Activated gamma-delta T cell (primary cell): ENCODE measurements at places on chromosomes 11 and 22.

- DNase-seq: no peak
Measured at GRCh38 chr11:34585735-34586487, 35.0 kb upstream of the EHF start.

DNA sequence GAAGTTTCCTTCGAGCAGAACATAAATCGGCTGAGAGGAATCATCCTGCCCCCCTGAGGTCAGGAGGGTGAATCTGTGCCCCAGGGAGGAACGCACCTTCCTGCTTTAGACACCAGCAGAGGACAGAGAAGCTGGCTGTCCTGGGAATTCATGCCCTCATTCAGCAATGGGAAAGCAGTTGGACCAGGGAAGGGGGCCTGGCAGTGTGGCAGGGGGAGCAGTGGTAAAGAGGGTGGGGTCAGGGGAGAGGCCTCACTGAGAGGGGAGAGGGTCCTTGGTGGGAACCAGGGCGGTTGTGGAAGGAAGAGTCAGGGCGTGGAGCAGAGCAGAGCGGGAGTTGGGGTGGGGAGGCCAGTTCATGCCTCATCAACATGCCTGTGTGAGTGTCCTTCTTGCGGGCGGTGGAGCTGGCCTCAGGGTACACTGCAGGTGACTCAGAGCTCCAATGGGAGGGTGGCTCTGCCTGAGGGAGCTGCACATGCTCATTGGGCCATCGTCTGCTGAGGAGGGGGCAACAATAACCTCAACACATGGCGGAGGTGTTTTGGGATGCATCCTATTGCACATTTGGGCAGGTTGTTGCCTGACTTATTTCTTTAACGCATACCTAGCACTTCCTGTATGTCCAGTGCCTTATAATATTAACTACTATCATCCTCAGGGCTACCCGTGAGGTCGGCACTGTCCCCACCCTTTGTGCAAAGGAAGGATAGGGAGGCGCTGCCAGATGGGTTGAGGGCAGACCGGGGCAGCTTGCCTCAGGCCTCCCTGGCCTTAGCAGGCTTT, 23.2 kb downstream of the MED15 start:
- no peak for DNase-seq

DNA sequence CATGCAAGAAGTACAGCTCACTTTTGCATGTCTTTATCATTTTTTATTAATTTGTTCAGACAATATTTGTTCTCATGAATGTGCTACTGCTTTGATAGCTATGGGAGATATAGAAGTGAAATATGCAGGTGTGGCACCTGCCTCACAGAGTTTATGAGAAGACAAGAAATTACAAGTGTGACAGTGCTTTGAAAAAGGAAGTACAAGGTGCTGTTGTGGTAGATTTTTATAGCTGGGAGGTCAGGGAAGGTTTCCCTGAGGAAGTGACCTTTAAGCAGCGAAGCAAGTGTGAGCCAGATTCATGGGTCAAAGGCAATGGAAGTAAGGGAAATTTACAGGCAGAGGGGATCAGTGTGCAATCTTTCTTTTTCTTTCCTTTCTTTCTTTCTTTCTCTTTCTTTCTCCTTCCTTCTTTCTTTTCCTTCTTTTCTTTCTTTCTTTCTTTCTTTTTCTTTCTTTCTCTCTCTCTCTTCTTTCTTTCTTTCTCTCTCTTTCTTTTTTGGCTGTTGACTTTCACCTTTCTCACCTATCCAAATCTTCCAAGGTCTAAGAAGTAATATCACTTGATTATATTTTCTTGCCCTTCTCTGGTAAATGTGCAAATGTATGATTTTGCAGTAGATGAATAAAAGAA, 6.4 kb upstream of the BMAL1 start:
- no peak for DNase-seq

DNA sequence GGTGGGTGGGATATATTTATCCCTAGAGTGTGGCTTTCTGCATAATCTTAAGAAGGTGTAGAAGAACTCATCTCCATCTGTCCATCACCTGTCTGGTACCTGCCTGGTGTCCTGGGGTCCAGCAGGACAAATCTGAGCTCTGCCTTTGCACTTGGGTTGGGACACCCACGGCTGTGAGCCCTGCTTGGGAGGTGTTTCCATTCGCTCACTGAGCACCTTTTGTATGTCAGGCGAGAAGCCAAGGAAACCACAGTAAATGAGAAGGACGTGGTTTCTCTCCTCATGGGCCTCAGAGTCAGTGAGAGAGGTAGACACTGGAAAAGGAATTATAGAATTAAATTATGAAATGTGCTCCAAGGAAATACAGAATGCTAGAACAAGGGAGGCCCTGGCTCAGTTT, 555.9 kb downstream of the MIAT start:
- no peak for DNase-seq

DNA sequence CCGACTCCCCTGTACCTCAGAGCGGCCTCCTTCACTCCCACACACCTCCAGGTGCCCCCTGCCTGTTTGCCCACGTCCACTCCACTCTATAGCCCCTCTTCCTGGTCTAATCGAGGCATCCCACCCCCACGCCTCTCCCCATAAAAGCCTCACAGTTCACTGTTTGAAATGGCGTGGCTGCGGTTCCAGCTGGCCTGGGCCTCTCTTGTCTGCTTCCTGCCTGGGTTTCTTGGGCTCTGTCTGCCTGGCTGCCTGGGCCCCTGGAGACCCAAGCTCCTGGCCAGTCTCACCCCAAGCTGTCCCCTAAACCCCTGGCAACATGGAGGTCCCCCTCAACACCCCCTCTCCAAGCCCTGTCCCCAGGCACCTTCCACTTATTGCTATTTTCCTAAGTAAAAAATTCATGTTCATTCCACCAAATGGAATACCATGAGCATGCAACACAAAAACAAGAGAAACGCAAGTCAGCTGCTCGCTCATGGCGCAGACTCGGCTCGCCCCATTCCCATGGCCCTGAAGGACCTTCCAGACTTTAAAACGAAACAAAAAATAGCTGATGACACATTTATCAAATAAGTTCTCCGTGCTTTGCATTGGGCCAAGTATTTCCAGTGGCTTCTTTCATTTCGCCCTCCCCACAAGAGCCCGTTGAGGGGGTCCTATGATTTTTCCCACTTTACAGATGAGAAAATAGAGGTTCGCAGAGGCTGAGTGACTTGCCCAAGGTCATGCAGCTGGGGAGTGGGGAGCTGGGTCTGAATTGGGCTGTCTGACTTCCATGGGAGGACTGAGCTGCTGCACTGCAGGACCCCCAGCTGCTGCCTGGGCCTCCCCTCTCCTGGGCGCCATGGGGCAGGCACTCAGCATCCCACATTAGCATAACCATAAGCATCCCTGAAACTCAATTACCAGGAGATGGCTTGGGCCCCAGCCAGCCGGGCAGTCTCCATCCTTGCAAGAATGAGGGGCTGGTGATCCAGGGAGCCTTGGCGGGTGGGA, 11.7 kb upstream of the FLRT1 start:
- DNase-seq: no peak

- no peak for DNase-seq
Measured at GRCh38 chr11:34641456-34641855, 20.6 kb downstream of the EHF start.

DNA sequence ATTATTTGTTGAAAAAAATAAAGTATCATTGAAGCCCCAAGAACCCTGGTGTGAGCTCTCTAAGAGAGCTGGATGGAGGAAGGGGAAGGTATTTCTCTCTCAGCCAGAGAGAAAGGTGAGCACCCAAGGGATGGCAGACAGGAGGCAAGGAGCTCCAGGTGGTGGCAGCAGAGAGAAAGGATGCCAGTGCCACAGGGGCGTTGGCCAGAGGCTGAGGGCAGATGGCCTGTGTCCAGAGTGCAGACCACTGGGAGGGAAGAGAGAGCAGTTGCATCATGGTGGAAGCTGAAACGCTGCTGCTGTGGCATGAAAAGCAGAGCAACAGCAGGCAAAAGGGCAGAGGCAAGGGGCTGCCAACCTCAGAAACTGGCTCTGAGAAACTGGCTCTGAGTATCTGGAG, 8.5 kb downstream of the SPON1 start:
- no peak for DNase-seq

DNA sequence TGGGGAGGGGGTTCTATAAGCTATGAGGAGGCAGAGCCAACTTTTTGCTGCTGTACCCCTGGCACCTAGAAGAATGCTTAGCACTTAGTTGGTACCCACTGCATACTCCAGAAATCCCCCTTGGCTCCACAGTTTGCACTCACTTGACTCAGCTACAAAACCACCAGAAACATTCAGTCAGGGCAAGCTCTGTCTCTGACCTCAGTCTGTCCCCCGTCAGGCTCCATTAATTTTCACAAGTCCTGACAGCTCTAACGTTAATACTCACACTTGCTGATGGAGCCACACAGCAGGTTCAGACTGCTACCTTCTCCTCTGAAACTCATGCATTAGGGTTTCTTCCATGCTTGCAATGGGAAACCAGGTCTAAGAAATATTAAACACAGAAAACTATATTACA, 81.7 kb downstream of the MPPED2 start:
- no peak for DNase-seq

DNA sequence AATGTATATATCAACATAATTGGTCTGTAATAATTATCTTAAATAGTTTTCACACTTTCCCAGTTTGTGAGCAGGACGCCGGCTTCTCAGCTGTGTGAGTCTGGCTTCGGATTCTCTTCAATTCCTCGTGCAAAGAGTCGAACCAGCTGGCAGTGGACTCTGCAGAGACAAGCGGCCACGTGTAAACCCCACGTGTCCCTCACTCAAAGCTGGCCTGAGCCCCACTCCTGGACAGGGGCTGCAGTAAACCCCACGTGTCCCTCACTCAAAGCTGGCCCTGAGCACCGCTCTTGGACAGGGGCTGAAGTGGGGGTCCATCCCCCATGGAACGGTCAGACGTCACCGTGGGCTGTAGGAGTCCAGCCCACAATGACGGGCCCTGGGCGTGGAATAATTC, 51.0 kb downstream of the CERK start:
- no peak for DNase-seq

GRCh38 chr22:35231585-35232084, 25.7 kb upstream of the HMGXB4 start:
- no peak for DNase-seq

DNA sequence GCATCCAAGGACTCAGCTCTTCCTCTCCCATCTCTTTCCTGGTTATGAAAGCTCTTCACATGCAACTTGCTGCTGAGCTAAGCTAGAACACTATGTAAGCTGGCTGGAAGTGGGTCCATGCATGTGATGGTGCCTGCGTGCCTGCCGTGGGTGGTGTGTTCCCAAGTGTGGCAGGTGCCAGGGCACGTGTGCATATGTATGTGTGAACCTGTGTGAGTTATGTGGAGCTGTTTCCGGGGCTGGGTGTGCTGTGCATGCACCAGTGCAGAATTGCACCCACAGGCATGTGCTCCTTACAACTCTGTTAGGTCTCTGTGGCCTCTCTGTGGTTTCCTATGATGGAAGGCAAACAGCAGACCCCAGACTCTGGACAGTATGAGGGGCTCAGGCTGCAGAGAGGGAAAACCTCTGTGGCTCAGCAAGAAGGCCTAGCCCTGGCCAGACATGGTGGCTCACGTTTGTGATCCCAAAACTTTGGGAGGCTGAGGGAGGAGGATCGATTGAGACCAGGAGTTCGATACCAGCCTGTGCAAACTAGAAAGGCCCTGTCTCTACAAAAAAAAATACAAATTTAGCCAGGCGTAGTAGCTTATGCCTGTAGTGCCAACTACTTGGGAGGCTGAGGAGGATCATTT, 4.1 kb upstream of the P2RY6 start:
- DNase-seq: no peak

- no peak for DNase-seq
Measured at GRCh38 chr11:9362393-9362863, 22.0 kb upstream of the IPO7 start.

DNA sequence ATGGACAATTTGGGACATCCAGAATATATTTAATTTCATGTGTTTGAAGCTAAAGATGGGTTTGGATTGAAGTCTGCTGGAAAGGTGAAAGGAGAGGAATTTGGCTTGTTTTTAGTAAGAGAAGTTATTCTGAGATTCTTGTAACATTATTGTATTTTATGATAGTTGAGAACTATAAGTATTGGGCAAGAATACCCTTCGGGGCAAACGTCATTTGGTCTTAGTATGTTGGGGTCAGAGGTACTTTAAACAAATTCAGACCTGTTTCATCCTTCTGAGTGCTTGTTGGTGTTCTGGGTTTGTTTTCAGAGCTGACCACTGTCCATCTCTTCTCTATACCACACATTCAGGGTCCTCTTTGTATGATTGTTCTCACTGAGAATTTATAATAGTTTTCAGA, 19.5 kb downstream of the PANX1 start:
- no peak for DNase-seq

GRCh38 chr11:1640076-1640946, 10.7 kb downstream of the KRTAP5-5 start:
- DNase-seq: no peak

DNA sequence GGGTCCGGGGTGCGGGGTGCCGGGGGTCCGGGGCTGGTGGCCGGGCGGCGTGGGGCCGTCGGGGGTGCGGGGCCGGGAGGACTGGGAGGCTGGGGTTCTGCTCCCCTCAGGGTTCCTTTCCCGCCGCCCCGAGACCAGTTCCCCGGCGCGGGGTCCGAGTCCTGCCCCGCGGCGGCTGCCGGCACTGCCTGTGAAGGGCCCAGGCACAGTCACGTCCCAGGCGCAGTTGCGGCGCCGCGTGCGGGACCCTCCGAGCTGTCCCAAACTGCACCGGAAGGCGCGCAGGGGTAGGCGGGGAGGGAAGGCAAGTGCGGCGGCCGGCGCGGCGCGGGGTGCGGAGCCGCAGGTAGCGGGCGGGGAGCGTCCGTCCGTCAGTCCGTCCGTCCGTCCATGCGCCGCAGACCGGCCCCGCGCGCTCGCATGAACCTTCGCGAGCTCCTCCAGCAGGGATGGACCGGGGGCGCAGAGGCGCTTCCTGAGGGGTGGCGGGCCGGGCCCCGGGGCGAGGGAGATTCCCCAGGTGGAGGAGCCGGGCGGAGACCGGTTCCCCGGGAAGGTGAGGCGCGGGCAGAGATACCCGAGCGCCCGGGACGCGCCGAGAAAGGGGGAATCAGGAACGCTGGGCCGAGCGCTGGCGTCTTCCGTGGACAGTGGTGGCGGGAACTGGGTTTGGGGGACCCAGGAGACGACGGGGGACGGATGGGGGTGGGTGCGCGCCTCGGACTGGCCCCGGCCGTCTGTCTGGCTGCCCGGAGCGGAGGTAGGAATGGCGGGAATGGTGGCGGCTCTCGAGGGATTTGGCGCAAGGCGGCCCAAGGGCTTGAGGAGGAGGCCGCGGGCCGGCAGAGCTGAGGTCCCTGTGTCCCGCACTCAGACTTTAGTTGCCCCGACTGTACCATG, 3.1 kb upstream of the ADORA2A start:
- DNase-seq: peak; percentile 30

DNA sequence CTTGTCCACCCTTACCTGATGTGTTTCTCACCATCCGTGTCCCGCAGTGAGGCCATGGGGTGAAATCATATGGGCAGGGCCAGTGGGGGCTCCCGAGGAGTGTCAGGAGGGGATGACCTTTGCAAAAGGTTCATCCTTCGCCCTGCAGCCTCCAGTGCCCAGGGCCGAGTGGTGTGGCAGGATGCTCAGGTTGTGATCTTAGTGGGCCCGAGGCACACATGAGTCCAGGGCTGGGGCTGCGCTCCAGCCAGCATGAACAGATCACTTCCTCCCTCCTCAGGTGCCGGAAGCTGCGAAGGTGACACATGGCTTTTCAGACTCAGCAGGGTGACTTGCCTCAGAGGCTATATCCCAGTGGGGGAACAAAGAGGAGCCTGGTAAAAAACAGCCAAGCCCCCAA, 2.8 kb upstream of the FKBP2 start:
- no peak for DNase-seq
